ENCODE measurements at places on chromosomes 2 and 18. TPM values are rescaled to one million over a fixed set of nuclear protein-coding genes. Genes with fewer than 3 reads are reported as not detected.

GRCh38 chr2:100202567-100202966 is 60.2 kb upstream of the AFF3 start:
- no peak for DNase-seq

DNA sequence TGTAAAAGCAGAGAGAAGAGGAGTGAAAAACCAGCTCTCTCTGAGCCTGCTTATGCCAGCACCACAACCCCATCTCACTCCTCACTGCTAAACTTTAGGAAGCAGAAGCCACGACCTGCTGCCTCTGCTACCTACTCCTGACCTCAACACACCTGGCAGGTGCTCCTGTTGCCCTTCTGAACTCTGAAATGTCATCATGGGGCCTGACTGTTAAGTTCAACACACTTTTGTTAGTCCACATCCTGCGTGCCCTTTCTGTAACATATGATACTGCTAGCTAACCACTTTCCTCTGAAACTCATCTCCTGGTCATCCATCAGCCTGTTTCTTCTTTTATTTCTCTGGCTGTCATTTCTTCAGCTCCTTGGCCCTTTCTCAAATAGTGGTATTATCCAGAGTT is 118.1 kb downstream of the EPB41L3 start:
- DNase-seq = no peak

The COL6A3 gene
- total RNA-seq = 7.9 TPM

GRCh38 chr2:228599297-228599696 is 417.8 kb upstream of the SPHKAP start:
- no peak for DNase-seq

The PTPN18 gene
- 72.6 TPM for total RNA-seq

DNA sequence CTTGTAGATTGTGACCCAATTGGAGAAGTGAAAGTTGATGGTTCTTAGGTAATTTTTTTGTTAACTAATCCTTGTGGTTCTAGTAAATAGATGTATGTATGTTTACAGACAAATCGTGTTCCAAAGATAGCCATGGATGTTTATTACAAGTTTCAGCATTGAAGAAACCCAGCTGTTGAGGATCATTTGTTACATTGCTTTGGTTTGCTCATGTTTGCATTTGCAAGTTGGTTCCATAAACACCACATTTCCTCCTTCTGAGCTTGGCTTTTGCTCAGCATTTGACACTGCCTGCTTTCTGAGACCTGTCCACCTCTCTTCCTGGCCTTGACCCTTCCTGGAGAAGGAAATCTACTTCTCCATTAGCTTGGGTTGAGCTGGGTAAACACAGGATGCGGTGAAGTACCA is 1.8 kb upstream of the CCDC68 start:
- no peak for DNase-seq

The RAX gene
- total RNA-seq = 0.32 TPM

DNA sequence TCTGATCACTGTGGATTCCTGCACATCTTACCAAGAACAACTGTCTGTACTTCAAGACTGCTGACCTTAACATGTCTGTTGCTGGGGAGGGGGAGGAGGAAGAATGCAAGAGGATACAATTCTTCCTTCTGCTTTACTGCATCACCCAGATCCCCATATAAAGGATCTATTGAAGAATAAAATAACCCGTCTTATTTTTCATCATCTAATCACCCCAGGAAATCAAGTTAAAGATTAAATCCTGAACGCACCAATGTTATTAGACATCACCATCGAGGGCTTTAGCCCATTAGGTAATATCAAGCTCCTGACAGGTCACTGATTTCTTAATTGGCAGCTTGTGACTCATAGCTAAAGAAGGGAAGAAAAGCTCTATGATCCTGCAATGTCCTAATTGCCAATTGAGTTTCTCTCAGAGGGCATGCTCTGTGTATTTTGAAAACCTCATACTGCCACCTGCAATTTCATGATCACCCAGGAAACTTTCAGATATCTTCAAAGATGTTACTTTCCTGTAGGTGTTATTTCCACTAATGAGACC is 75.4 kb upstream of the KCNE4 start:
- DNase-seq = no peak

DNA sequence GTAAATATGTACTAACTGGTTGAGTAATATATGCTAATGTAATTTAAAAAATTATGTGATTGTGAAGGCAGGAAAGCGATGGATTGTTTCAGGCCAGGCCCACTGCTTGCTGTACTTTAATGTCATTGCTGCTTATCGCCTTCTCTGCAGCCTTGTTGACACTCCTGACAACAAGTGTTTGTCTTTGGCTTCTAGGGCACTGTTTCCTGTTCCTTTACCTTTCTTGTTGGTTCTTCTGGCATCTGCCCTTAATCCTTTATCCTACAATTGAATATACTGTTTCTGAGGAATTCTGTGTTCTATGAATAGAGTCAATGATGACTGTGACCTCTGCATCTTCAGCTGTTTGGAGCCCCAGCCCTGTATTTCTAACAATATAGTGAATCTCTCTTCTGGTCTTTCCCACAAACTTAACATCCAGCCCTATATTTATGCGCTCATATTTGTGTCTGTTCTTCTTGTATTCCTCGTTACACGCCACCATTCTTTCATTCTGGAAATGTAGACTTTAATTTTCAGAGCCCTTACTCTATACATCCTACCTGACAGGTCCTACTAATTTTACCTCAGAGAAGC is 17.6 kb downstream of the ACSL3 start:
- no peak for DNase-seq

DNA sequence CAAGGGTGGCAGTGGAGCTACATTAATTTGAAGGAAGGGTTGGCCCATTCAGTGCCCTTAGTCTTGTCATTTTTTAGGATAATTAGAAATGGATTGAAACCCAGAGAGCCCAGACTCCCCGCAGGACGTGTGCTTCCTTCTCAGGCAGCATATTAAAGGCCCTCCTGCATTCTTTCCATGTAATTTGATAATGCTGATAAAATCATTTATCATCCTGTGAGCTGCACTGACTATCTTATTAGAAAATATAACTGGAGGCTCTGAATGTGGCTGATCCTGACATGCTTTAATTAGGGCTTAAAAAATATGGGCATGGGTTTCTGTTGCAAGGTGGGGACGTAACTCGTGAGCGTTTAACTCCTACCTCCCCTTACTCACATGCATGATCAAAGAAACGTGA is 148.1 kb downstream of the ACKR3 start:
- no peak for DNase-seq

DNA sequence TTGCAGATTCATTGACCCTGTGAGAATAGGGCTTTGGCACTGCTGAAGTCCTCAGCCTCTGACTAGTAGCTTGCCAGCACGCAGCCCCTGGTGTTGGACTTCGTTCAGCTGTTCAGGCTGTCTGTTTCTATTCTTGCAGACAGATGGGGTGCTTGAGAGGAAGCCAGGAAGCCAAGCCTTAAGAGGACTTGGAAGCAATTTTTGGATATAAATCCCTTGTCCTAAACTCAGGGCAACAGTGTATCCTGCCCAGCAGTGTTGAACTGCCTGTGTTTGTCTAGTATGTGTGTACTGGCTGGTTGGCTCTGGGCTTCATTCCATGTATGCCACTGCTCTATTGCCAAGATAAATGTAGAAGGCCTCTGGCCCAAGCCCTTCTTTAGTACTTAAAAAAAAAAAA is 108.6 kb downstream of the COMMD1 start:
- no peak for DNase-seq

The MEP1B gene
- not detected for total RNA-seq

DNA sequence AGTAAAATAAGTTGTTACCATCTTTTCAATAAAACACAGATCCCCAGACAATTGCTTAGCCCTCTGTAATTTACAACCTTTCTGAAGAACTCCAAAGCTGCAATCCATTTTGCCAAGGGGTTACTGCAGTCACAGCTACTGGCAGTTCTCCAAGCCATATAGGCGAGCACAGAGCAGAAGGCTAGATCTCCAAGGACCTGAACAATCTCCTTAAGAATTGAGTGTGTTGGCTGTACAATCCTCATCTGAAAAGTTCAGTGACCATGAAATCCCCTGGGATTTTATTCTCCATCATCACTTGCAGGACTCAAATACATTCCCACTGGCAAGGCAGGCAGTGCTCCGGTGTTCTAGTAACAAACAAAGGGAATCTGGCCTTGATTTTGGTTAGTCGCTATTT is 103.9 kb upstream of the LRP1B start:
- DNase-seq = no peak

GRCh38 chr2:225008935-225009334 is 33.3 kb downstream of the DOCK10 start:
- no peak for DNase-seq

- DNase-seq = no peak
Measured at GRCh38 chr2:218860950-218861381, 1.4 kb downstream of the WNT6 start.

DNA sequence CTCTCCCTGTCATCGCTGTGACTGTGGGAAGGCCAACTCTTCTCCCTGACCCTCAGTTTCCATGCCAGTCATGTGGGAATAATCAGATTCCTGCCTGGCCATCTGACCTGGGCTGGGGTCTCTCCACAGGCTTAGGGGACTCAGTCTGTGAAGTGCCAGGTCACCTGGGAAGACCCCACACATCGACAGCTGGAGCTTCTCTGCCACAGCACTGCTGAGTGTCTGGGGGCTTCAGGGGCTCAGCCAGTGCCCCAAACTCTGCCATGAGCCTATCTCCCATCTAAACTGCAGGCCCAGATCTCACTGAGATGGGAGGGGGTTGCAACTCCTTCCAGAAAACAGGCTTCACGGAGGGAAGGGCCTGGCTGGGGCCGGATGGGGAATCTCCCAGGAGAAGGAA is 42.0 kb upstream of the OTOS start:
- no peak for DNase-seq

The GPR39 gene
- not detected for total RNA-seq

DNA sequence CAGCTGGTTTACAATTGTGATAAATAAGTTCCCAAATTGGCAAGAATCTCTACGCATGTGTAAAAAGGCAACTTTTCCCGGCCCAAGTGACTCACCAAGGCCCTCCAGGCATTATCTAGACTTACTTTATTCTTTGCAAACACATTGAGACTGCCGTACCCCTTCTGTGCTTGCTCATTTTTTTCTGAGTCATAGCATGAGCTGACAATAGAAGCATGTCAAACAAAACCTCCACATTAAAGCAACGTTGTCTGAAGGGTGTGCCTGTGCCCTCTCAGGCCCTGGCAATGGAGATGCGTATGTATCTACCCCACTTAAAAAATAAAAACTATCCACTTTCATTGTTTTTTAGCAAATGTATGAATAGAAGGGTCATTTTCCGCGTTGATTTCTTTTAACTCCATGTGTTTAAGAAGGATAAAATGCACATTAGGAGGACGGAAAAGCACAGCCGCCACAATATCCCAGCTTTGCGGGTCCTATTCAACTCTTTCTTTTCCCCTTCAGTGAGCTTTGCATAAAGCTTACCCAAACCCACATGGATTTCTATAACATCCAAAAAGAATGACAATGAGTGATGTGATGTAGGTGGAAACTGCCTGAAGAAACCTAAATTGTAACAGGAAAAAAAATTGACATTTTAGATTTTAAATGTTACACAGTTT is 298.2 kb downstream of the CDCA7 start:
- DNase-seq = no peak

The CD28 gene
- total RNA-seq = 53.6 TPM

- DNase-seq = no peak
Measured at GRCh38 chr2:145760781-145761649, 1241.1 kb upstream of the ZEB2 start.

The LIPG gene
- 0.59 TPM for total RNA-seq

DNA sequence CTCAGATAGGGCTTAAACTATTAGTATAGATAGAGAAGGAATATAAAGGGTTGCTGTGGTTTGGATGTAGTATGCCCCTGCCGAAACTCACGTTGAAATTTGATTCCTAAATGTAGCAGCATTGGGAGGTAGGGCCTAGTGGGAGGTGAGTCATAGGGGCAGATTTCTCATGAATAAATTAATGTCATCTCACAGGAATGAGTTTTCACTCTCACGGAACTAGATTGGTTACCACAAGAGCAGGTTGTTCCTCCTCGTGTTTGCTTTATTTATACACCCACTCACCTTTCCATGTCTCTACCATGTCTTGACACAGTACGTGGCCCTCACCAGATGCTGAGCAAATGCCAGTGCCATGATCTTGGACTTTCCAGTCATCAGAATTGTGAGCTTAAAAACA is 218.2 kb downstream of the RBM43 start:
- no peak for DNase-seq

The REG3G gene
- total RNA-seq = not detected

DNA sequence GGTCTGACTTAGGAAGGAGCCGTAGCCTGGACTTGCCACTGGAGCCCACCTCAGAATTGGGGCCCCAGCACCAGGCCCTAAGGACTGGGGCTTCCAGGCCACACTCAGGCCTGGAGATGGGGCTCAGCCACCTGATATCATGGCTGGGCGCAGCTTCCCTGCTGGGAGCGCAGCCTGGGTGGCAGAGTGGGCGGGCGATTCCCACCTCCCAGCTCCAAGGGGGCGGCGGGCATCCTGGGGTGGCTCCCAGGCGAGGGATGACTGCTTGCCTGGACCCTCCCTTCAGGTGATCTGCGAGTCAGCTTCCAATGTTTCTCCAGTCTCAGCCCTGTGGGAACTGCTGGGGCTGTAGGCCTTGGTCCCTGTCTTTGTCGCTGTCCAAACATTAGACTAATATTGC is 20.1 kb downstream of the GPR35 start:
- DNase-seq = no peak

The RAB6C gene
- not detected for total RNA-seq

GRCh38 chr18:58727776-58728500 is 56.7 kb downstream of the MALT1 start:
- DNase-seq = no peak

DNA sequence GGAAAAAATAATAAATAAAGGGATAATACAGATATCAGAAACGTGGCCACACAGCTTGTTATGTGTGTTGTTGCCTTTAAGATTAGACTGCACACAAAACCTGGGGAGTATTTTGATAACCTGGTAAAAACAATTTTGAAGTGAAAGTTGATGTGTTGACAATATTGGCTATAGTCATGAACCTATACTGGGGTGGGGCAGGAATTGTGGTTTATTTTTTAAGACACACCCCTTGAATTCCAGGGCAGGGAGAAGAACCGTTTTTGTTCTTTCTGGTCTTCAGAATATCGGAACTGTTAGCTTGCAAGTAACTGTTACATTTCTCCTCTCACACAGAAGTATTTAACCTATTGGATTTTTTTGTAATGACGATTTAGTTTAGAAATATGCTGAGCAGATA is 80.4 kb downstream of the LIMS1 start:
- no peak for DNase-seq

The MAL gene
- 101 TPM for total RNA-seq

DNA sequence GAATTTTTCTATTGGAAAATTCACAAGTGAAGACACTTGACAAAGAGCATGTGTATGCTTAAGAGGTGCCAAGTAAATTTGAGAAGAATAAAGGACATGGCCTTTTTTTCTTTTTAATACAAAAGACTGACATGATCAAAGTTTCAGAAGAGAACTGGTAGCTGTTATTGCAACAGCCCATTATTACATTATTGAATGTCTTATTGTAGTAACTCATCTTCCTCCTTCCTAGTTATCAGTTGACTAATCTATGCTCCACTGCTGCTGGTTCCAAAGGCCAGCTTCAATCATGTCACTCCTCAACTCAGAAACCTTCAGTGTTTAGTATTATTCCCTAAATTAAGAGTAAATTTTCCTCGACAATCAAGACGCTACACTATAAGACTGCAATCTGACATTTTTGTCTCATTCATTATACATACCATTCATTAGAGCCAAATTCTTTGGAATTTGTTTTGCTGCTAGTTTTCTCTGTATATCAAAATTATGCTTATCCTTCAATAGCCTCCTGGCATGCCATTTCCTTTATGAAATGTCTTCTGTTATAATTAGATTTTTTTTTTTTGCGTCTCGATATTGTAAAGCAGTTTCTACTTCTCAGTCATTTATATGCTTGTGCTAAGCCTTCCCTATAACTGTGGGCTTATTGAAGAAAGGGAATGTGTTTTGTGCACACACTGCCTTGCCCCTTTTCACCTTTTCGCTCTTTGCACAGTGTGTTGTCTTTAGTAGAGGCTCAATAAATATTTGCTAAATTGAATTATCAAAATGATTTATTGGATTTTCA is 27.9 kb downstream of the ITGA4 start:
- no peak for DNase-seq
